HEK293T (cell line): ENCODE measurements at places on chromosomes 16 and 17.
A peak's percentile ranks its signal among the peaks of the same experiment; 100 is the strongest.

DNA sequence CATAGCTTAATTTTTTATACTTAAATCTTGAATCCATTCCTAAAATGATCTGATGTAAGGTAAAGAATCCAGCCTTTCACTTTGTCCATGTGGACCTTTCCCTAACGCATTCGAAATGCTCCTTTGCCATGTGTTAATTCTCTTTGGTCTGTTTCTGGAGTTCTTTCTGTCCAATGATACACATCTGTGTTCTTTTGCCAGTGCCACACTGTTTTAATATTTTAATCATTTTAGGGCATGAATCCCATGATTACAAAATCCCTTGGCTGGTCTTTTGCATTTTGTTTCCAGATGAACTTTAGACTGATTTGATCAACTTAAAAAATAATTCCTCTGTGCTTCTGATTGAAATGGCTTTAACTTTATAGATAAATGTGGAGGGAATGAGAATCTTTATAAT is 74.1 kb downstream of the NTN1 start:
- no peak for DNase-seq

- DNase-seq, result no peak
These were observed 30.9 kb upstream of the SUPT4H1 start for GRCh38 chr17:58382872-58383242.

GRCh38 chr16:15950161-15950854 is 892 bp downstream of the ABCC1 start:
- DNase-seq, result peak; percentile 37

DNA sequence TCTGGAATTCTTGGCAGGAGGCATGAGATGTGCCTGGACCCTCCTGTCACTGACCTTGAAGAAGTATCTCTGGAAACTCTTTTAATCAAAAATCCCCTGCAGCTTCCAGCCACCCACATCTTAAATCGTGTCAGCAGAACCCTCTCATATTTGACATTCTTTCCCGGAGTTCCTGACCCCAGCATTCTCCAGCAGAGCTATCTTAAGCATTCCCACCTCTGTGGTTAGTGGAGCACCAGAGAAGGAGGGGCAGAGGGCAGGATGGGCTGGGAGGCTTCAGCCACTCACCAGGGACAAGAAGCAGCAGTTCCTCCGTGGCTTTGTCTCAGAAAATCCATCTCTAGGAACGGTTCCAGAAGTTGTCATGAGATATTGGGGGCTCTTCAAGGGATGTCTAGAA is 149.9 kb downstream of the RGS9 start:
- DNase-seq, result no peak

DNA sequence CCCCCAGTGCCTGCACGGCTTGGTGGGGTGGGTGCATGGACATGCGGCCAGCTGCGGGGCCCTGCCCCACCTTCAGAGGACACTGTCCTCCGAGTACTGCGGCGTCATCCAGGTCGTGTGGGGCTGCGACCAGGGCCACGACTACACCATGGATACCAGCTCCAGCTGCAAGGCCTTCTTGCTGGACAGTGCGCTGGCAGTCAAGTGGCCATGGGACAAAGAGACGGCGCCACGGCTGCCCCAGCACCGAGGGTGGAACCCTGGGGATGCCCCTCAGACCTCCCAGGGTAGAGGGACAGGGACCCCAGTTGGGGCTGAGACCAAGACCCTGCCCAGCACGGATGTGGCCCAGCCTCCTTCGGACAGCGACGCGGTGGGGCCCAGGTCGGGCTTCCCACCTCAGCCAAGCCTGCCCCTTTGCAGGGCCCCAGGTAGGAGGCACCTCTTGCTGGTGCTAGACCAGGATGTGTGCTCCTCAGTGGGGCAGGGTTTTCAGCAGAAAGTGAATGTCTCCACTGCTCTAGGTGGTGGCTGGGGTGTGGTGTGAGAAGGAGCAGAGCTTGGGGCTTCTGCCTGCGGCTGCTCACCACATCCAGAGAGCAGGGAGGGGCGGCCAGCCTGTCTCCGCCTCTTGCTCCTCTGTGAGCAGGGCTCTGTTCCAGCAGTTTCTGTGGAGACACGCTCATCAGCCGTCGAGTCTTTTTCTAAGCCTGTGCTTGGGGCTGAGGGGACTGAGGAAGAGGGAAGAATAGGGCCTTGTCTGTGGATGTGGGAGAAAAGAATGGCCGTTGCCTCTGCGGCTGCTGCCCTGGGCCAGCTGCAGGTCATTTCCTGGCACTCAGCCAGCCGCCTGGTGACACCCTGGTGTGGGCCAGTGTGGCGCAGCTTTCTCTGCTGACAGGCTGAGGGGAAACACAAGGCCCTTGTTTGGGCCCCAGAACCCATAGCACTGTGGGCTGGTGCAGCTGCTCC is 2.2 kb downstream of the ZNF276 start:
- no peak for DNase-seq

GRCh38 chr17:47726796-47727703 is 6.0 kb upstream of the TBX21 start:
- no peak for DNase-seq

DNA sequence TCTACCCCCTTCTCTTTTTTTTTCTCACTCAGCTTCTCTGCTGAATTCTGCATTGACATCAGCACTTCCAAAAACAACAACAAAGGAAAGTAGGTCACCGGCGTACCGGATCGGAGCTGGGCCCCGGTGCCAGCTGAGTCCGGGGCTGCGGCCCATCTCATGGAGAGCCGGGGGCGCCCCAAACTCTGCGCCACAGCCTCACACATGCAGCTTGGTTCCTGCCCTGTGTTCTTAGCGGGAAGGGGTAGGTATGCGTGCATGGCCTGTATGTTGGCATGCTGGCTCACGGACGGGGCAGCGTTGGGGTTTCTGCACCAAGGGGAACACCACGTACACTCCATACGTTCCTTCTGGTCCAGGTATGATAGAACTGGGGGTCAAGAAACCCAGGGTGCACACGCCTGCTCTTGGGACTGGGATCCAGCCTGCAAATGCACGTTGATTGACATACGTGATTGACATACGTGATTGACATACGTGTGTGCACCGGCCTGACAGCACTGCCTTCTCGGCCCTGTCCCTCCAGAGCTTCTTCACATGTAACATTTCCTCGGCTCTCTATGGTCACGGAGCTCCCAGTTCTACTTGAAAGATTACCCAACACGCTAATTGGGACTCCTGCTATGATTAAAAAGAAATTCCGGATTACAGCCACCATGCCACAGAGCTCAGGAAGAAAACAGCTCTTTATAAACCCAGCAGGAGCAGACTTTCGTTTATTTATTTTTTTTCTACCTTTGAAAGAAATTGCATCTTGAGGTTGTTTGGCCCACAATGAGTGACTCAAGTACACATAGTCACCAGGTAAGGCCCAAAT is 88.7 kb downstream of the RPA1 start:
- DNase-seq, result no peak

DNA sequence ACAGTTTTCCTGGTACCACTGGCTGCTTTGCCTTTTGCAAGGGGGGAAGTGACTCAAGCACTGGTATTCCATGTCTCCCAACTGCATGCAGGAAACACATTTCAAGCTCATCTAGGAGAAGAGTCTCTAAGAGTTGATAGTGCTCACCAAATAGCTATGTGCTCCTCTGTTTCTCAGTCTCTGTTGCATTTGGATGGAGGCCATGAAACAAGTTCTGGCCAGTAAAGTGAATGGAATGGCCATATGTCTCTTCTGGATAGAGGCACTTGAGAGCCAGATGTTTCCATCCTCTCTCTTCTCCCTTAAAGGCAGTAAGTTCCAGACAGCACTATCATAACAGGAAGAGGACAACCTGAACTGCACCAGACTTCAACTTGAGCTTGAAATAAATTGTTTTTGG is 60.6 kb downstream of the C16orf82 start:
- no peak for DNase-seq

- DNase-seq, result no peak
These were observed 52.2 kb downstream of the TUBD1 start for GRCh38 chr17:59840329-59841090.

- no peak for DNase-seq
These were observed 149.5 kb upstream of the HS3ST4 start for GRCh38 chr16:25542306-25542705.

DNA sequence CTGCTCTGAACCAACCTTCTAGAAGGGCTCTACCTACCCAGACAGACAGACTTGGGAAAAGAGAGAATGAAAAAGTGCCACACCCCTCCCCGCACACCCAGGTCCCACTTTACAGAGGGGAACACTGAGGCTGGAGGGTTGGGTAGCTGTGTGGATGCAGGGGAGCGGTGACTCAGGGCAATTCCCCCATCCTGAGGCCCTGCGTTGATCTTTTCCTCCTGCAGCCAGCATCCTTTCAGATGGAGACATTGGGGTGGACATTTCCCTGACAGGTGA is 10.0 kb downstream of the CETP start:
- DNase-seq, result no peak

DNA sequence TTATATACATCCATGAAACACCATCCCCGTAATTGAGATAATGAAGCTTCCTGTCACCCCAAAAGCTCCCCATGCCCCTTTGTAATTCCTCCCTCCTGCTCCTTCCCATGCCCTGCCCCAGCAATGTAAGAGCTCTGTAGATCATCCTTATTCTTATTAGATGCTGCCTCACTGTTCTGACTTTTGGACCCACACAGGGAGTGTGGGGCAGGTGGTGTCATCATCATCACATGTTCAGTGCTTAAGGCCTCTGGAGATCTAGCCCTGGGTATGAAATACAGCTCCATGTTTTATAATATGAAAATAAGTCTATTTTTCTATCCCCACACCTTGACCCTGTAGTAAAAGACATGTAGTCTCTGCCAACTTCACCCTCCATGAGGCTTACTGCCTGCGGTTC is 1.9 kb downstream of the XAF1 start:
- no peak for DNase-seq

DNA sequence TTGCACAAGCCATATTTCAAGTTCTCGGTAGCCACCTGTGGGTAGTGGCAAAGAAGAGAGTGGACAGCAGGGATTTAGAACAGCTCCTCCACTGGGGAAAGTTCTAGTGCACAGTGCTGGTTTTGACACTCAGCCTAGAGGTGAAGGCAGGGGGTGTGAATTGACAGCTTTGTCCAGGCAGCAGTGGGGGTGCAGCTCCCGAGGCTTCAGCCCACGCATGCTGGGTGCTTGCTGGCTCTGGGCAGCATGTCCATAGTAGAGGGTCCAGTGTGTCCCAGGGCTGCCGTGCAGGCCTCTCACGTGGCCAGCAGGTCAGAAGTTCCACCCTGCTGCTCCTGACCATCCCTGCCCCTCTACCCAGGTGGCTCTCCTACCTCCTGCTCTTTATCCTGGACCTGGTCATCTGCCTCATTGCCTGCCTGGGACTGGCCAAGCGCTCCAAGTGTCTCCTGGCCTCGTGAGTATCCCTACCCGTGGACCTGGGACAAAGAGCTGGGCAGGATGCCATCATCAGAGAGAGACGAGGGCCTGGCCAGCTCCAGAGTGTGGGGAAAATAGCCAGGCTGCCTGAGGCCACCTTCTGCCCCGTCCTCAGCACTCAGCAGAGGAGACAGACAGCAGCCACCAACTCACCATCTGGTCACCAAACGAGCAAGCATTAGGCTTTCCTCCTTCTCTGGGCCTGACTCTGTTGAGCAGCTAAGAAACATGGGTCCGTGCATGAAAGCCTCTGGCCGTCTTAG is 29.8 kb downstream of the TTYH2 start:
- no peak for DNase-seq

DNA sequence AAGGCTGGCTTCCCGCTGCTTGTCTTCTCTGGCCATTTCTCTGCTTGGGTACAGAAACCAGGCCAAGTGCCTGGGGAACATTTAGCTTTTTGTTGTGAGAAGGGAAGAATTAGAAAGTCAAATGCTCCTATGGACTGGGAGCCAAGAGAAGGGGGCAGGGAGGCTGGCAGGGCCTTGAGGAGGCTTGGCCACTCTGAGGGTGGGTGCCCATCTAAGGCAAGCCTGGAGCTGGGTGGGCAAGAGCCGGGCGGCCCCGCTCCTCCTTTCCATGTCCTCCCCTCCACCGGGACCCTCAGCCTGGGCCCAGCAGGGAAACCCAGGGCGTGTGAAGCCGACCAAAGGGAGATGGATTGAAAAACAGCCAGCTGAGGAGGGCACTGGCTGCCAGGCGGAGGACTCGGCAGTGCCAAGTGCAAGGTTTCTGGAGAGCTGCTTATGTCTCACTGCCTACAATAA is 69.4 kb downstream of the NTN1 start:
- no peak for DNase-seq

DNA sequence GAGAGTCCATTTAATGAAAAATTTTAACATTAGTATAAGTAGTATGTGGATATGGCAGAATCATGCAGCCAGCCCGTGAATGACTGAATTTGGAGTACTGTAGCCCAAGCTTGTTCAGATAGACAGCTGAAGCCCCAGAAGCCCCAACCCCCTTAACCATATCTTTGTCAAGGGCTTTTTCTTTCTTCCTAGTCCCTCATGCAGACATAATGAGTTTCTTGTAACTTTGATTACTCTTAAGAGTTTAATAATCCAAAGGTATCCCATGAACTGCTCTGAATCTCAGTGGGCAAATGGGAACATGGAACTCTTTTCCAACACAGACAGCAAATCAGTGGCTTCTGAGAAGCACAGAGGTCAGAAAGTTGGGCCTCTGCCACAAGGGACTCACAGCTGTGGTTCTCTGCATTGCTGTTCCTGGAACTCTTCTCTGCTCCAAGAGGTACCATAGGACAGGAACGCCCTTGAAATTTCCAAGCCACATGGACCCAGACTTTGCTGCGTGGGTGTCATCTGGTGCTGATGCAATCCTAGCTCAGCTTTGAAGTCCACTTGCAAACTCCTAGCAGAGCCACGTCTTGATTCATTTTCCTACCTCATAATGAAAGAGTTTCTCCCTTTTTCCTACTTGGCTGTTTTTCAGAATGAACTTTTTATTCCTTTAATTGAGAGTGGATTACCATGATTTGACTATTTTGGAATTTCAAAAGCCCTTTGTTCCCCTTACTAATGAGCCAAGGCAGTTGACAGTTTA is 18.1 kb downstream of the LYRM1 start:
- DNase-seq, result no peak
